ENCODE measurements at places on chromosomes 2 and 18. TPM values are rescaled to one million over a fixed set of nuclear protein-coding genes. Genes with fewer than 3 reads are reported as not detected.

SLC14A1 gene
- total RNA-seq: not detected

VIT gene
- 0.53 TPM for total RNA-seq

UPP2 gene
- not detected for total RNA-seq

PRSS56 gene
- total RNA-seq: not detected

SCN1A gene
- total RNA-seq: not detected

PKDCC gene
- 44.8 TPM for total RNA-seq

PLEKHB2 gene
- 72.3 TPM for total RNA-seq

GALR1 gene
- total RNA-seq: not detected

C2orf80 gene
- not detected for total RNA-seq

SP9 gene
- not detected for total RNA-seq

SLC4A5 gene
- total RNA-seq: 2.4 TPM

SPTBN1 gene
- 188 TPM for total RNA-seq

HJURP gene
- total RNA-seq: 78.9 TPM

ZAP70 gene
- 7.8 TPM for total RNA-seq

FHOD3 gene
- total RNA-seq: 1.5 TPM

MEP1B gene
- total RNA-seq: not detected

RGPD3 gene
- 0.28 TPM for total RNA-seq

LINC00305 gene
- total RNA-seq: not detected

Measured in endodermal cell (in vitro differentiated cells).